Lung (tissue), 17 donors: ENCODE measurements at places on chromosomes 3 and 15. TPM values are rescaled to one million over a fixed set of nuclear protein-coding genes. Genes with fewer than 3 reads are reported as not detected.

DNA sequence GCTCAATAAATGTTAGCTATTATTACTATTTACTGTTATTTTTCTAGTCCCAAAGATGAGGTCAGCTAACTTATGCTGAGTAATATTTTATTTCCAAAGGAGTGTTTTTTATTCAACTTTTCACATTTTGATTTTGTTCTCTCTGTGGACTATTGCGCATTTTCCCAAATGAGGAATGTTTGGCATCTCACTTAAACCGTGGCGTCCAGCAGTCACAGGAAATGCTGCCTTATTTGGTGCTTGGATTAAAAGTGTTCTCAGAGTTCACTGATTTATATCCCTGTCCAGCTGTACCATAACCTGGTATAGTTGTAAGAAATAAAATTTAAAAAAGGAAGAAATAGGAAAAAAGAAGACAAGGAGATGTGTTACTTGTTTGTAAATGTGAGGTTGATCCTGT is 166.8 kb downstream of the THSD4 start:
- peaks cover 23% of the 10 kb centered on the region for H3K4me1 ChIP-seq
- H3K27ac ChIP-seq, result peak overlapping the region; percentile 50
- no peak overlapping the region for H3K4me3 ChIP-seq

Gene GOLGA6L7
- not detected for total RNA-seq

DNA sequence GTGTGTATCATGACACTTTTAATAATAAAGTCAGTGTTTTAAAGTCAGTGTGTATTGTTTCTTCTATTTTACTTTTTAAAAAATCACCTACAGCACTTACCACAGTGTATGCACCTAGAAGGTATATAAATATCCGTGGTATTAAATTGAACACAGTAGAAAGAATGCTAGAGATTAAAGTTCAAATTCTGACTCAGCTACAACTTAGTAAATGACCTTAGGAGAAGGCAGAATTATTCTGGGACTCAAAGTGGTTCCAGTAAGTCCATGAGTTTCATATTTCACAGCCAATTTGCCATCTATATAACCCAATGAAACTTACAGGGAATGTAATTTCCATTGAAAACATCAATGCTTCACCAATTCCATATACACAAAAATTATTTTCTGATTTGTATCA is 52.7 kb upstream of the MAP4 start:
- no peak for DNase-seq
- no peaks in the 10 kb centered on the region for H3K4me1 ChIP-seq
- no peak overlapping the region for H3K4me3 ChIP-seq
- peaks cover 8% of the 10 kb centered on the region for H3K36me3 ChIP-seq
- no peaks in the 10 kb centered on the region for H3K27me3 ChIP-seq
- no peak overlapping the region for H3K27ac ChIP-seq

GRCh38 chr15:67083135-67083762 is 17.8 kb downstream of the SMAD3 start:
- peaks cover 4% of the 10 kb centered on the region for H3K36me3 ChIP-seq
- H3K4me1 ChIP-seq, result peaks cover 24% of the 10 kb centered on the region
- DNase-seq, result no peak
- H3K4me3 ChIP-seq, result no peak overlapping the region
- peak overlapping the region; percentile 53 for H3K27ac ChIP-seq

- H3K4me1 ChIP-seq, result peaks cover 20% of the 10 kb centered on the region
- no peaks in the 10 kb centered on the region for H3K27me3 ChIP-seq
- no peak for DNase-seq
- no peaks in the 10 kb centered on the region for H3K36me3 ChIP-seq
- H3K4me3 ChIP-seq, result no peak overlapping the region
- H3K27ac ChIP-seq, result no peak overlapping the region
These were observed 31.9 kb downstream of the SLMAP start for GRCh38 chr3:57787867-57788623.

DNA sequence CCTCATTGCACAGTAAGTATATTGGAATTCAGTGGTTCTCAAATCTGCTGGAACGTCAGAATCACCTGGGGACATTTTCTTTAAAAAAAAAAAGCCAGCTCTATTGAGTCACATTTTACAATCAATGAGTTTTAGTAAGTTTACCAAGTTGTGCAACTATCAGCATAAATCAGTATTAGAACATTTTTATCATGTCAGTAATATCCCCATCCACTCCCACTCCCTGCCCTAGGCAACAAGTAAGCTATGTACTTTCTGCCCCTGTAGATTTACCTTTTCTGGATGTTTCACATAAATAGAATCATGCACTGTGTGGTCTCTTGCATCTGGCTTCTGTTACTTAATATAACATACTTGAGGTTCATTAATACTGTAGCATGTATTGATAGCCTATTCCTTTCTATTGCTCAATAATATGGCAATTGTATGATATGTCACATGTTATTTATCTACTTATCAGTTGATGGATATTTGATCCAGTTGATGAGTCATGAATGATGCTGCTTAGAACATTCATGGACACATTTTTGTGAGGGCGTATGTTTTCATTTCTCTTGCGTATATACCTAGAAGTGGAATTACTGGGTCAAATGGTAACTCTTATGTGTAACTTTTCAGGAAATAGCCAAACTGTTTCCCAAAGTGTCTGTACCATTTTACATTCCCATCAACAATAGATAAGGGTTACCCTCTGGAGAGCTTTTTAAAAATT is 180.5 kb downstream of the THSD4 start:
- peaks cover 11% of the 10 kb centered on the region for H3K4me1 ChIP-seq
- no peaks in the 10 kb centered on the region for H3K27me3 ChIP-seq
- H3K4me3 ChIP-seq, result no peak overlapping the region
- H3K27ac ChIP-seq, result no peak overlapping the region
- H3K36me3 ChIP-seq, result no peaks in the 10 kb centered on the region

DNA sequence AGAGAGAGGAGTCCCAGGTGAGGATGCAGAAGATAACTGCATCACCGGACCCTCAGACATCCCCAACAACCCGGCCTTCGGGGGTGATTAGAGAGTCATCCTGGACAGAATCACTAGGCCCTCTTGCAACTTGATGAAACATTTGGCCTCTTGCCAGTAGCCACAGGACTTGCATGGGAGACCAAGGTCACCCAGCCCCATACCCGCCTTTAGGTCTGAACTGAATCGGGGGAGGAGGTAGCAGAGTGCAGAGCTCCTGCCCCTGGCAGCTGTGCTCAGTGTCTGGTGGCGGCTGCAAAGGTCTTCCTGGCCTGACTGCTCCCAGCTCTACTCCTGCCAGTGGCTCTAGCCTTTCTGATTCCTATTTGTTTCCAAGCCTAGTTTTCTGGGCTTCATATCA is 12.4 kb downstream of the PIF1 start:
- no peaks in the 10 kb centered on the region for H3K4me1 ChIP-seq
- H3K36me3 ChIP-seq, result peaks cover 3% of the 10 kb centered on the region
- H3K27ac ChIP-seq, result no peak overlapping the region
- DNase-seq, result no peak
- no peaks in the 10 kb centered on the region for H3K27me3 ChIP-seq

Gene GOLGA6D
- total RNA-seq, result 0.12 TPM

- H3K27ac ChIP-seq, result no peak overlapping the region
- no peaks in the 10 kb centered on the region for H3K27me3 ChIP-seq
- DNase-seq, result peak; percentile 56
- no peak overlapping the region for H3K4me3 ChIP-seq
These were observed 135.0 kb upstream of the CTDSPL start for GRCh38 chr3:37726525-37727290.

Gene CHRNA5
- total RNA-seq, result 0.23 TPM
